Body of pancreas (tissue), 4 donors: ENCODE measurements at places on chromosomes 4 and X. TPM values are rescaled to one million over a fixed set of nuclear protein-coding genes. Genes with fewer than 3 reads are reported as not detected.

- no peak for DNase-seq
Measured at GRCh38 chr4:22030307-22030706, 81.7 kb upstream of the KCNIP4 start.

DNA sequence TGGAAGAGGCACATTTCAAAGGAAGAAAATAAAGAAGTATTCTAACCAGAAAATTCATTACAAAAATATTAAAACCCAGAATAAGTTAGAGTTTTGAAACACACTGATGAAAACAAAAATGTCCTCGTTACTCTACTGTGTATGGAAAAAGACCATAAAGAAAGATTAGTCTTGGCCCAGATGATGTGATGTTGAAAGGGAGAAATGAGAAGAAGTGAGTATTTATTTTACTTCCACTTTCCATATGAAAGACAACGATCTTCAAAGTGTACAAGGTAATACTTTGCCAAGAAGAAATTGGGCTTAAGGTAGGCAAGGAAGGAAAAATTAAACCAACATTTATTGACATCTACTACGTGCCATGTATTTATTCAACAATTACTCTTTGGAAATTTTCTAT is 48.6 kb upstream of the EMCN start:
- DNase-seq, result no peak

GRCh38 chr4:41207291-41207831 is 7.0 kb downstream of the APBB2 start:
- DNase-seq, result peak; percentile 11

DNA sequence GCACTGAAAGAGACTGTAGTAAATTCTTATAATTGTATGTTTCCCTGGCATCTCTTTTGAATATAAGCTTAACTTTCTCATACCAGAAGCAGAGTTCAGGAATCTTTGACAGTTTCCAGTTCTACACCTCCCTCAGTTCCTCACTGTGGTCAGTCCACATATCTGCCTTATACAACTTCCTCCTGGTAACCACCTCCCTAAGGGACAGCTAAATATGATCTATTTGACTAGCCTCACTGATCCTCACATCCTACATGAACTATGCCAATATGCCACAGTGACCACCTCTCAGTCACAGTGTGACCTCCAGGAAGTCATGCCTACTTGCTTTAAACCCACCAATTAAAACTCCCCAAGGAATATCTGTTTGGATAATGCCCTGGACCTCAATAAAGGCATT is 51.6 kb upstream of the HDAC8 start:
- DNase-seq, result no peak

- DNase-seq, result no peak
Measured at GRCh38 chrX:1564750-1565683, 26.4 kb upstream of the AKAP17A start.

- no peak for DNase-seq
Measured at GRCh38 chrX:72069350-72070160, 62.2 kb downstream of the RTL5 start.

GRCh38 chr4:12270546-12270945 is 841.9 kb upstream of the HS3ST1 start:
- DNase-seq, result no peak

DNA sequence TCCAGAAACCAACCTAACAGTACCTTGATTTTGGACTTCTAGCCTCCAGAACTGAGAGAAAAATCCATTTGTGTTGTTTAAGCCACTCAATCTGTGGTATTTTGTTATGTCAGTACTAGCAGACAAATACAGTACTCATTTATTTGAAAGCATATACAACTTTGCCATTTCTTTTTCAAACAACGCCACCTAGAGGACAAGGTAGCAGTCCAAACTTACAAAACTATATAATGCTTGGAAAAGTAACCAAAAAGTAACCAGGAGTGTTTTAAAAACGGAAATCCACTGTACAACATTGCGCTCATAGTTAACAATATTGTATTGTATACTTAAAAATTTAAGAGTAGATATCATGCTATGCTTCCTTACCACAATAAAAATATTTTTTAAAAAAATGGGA is 37.0 kb upstream of the FGF13 start:
- DNase-seq, result no peak

GRCh38 chrX:7330971-7331746 is 183.2 kb upstream of the PUDP start:
- DNase-seq, result no peak

DNA sequence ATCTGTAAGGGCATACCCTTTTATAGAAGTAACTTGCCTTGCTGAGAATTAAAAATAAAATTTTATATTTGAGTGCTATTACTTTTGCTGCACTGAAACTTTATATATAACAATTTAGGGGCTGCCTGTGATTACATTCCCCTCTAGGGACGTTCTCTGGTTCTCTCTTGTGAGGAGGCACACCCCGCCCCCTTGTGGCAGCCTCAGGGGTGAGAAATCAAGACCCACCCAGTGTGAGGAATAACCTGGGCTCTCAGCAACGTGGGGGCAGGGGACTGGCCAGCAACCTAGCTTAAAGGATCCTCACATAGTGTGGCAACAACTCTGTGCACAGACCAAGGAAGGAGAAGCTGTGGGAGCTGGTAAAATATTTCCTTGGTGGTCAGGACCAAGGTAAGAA is 43.7 kb downstream of the MAGEA9 start:
- peak; percentile 7 for DNase-seq

GRCh38 chr4:178198691-178199090 is 756.5 kb upstream of the AGA start:
- DNase-seq, result no peak

DNA sequence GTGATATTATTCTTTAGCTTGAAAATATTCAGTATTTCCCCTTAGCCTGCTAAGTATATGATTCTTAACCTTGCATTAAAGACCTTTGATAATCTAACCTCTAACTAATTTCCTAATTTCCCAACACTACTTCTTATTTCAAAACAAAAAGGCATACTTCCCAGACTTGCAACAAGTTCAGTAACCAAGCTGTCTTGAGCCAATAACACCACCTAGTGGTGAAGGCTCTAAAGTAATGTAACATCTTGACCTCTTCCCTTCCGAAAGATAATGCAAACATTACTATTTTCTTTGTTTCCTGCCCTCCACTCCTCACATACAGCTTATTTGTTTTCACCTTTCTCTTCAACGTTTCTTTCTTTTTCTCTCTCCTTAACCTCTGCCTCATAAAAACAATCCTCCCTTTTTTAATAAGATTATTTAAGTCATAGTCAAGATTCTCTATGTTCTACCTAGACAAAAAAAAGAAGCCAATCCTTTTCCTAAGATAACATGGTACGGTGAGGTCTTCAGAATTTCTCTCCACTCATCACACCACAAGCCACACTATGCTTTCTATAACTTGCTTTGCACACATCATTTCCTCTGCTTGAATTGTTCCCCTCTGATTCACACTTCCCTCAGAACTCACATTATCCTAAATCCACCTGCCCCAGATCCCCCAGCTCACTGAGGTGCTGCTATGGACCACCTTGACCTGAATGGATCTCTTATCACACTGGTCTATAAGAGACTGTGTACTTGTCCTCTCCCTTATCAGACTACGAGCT is 3.5 kb downstream of the FAT1 start:
- DNase-seq, result no peak

DNA sequence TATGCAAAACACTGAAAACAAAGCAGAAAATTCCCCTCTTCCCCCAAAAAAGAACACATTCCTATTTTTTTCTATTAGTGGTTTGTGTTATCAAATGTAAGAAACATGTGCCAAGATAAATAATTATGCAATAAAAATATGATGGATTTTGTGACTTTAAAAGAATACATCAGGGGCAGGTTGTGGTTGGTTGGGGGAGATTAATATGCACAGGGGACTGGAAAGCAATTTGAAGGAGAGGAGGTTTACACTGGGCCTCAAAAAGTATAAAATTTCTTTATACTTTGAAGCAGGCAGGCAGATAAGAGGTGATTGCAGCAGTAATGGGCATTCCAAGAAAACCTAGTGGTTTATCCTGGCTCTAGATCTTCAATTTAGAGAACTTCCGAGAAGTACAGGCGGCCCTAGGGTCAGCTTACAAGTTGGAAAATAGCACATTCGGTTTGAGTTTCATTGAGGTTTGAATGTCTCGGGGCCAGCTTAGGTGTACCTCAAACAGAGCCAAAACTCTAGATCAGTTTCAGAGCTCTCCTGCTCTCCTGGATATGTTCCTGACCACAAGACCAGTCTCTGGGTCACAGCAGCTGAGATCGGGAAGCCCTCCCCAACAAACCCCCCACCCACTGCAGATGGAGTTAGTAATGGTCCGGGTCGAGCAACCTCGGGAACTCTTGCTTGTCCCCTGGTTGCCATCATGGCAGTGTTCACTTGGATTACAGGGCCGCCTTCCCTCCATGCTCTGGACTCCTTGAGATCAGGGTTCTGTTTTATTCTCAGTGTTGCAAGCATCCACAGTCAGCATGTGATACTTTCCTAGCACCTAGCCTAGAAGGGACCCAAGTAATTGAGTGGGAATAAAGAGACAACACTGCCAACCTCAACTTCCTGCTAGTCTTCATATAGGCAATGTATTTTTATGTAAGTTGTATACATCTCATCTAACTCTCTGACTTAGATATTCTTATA is 112.1 kb upstream of the DDIT4L start:
- no peak for DNase-seq

GRCh38 chr4:5785806-5786680 is 75.0 kb downstream of the EVC start:
- no peak for DNase-seq

DNA sequence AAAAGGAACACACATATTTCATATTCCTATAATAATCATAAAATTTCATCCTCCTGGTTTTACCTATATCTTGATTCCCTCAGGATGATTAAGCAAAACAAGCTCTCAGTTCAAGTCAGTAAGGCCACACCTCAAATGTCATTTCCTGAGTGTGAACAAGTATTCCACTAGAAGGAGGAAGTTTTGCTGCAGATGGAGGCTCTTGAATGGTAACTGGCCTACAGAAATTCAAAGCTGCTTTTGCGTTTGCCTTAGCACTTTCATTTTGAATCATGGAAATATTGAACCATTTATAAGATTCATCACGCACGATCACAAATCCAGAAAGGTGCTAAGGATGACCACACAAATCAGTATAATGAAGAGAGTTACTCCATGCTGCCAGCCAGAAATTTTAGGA is 254.4 kb upstream of the CXXC4 start:
- DNase-seq, result no peak

DNA sequence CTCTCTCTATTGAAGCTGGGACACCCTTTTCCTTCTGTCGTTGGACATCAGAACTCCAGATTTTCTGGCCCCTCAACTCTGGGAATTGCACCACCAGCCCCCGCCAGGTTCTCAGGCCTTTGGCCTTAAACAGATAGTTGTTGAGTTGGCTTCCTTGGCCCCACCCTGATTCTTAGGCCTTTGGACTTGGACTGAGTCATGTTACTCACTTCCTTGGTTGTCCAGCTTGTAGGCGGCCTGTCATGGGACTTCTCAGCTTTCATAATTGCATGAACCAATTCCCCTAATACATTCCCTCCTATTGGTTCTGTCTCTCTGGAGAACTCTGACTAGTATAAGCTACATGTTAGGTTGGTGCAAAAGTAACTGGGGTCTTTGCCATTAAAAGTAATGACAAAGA is 195.7 kb downstream of the GPAT3 start:
- DNase-seq, result no peak

GRCh38 chr4:149280806-149281205 is 534.8 kb downstream of the IQCM start:
- no peak for DNase-seq

GRCh38 chrX:111687305-111687704 is 6.3 kb downstream of the ALG13 start:
- no peak for DNase-seq

- DNase-seq, result no peak
Measured at GRCh38 chr4:96305030-96305429, 465.1 kb downstream of the PDHA2 start.

GRCh38 chrX:42803320-42803719 is 25.4 kb upstream of the PPP1R2C start:
- DNase-seq, result no peak

- DNase-seq, result no peak
Measured at GRCh38 chr4:76581077-76581962, 146.3 kb downstream of the SHROOM3 start.

- no peak for DNase-seq
Measured at GRCh38 chr4:8289956-8290700, 20.6 kb downstream of the HTRA3 start.

DNA sequence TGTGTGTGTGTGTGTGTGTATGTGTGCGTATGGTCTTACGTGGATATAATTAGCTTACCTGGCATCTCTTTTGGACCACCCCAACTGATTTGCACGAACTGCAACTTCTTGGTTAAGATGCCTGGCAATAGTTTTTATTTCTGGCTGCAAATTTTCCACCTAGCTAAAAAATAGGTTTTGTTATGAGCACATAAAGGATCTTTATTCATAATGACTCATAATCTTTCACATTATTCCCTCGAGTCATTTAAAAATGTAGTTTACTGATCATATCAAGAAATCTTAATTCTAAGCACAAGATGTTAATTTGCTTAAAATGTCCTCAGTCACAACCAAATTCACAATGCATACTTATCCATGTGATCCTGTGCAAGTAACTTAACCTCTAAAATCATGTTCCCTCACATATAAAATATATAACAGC is 1.5 kb downstream of the COX18 start:
- no peak for DNase-seq

GRCh38 chrX:29397506-29397905 is 810.3 kb downstream of the IL1RAPL1 start:
- DNase-seq, result no peak

DNA sequence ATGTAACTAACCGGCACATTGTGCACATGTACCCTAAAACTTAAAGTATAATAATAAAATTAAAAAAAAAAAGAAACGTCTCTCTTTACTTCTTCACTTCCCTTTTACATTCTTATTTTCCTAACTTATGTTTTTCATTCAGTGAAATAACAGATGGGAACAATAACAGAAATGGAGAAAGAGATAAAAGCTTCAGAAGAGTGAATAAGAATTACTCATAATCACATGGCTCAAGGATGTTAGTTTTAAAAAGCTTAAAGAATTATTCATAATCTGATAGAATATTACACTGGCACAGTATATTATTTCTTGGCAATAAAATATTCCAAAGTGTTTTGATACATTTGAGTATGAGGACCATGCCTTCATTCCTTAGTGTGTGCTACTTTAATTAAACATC is 175.6 kb downstream of the COL25A1 start:
- DNase-seq, result no peak

- no peak for DNase-seq
Measured at GRCh38 chr4:5865896-5866599, 26.8 kb downstream of the CRMP1 start.

GRCh38 chr4:68954126-68954525 is 2.5 kb upstream of the UGT2A3 start:
- DNase-seq, result peak; percentile 8

The ADH6 gene
- not detected for total RNA-seq

The NIPAL1 gene
- 1.6 TPM for total RNA-seq

The NRK gene
- total RNA-seq, result 2.0 TPM

The GDPD2 gene
- not detected for total RNA-seq

The ASB12 gene
- not detected for total RNA-seq

The PCSK1N gene
- 110 TPM for total RNA-seq

The TMEM31 gene
- not detected for total RNA-seq

The CCDC120 gene
- 6.5 TPM for total RNA-seq

The REELD1 gene
- total RNA-seq, result not detected

The ETDA gene
- total RNA-seq, result not detected

The CXorf38 gene
- total RNA-seq, result 10.6 TPM

The CT55 gene
- total RNA-seq, result not detected

The TMEM156 gene
- 2.9 TPM for total RNA-seq

The FGFR3 gene
- total RNA-seq, result 114 TPM

The XAGE1B gene
- not detected for total RNA-seq

The ADAMTS3 gene
- total RNA-seq, result 0.33 TPM
